Smooth muscle cell of the brain vasculature (primary cell): ENCODE measurements at places on chromosomes 1 and 21.
A peak's percentile ranks its signal among the peaks of the same experiment; 100 is the strongest.

- DNase-seq = no peak
Measured at GRCh38 chr1:88043834-88044233, 640.2 kb upstream of the PKN2 start.

GRCh38 chr1:156773607-156774006 lies 6.3 kb downstream of the PRCC start:
- no peak for DNase-seq

DNA sequence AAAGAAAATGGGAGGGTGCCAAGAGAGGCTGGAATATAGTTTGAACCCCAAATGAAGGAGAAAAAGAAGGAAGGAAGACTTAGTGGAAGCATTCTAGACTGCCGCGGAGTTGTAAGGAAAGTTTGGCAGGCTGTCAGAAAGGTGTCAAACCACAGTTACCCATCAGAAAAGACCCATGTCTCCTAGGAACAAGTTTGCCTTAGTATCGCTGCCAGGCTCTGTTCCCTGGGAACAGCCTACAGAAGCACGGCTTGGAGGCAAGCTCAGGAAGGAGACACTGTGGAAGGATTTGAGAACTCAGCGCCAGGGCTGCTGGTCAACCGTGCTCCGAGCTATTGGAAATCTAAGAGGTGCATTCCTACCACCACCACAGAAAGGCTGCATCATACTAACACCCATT lies 197.4 kb downstream of the RRAGC start:
- DNase-seq = no peak

DNA sequence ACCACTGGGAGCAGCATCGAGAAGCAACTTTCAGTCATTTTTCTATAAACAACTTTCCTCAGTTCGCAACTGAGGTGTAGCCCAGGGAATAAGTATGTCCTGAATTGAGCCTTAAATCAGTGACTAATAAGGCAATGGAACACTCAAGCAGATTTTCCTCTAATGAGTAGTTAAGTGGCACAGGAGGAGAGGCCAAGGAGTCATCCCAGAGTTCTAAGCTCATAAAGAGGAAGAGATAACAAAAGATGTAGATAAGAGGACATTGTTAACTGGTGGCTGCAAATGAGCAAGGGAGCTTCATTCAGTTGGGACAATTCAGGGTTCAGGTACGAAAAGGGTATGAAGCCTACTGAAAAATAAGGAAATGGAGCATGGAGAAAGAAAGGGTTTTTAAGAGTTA lies 64.5 kb downstream of the LRRC40 start:
- no peak for DNase-seq

GRCh38 chr1:31675161-31675560 lies 28.7 kb downstream of the COL16A1 start:
- no peak for DNase-seq

DNA sequence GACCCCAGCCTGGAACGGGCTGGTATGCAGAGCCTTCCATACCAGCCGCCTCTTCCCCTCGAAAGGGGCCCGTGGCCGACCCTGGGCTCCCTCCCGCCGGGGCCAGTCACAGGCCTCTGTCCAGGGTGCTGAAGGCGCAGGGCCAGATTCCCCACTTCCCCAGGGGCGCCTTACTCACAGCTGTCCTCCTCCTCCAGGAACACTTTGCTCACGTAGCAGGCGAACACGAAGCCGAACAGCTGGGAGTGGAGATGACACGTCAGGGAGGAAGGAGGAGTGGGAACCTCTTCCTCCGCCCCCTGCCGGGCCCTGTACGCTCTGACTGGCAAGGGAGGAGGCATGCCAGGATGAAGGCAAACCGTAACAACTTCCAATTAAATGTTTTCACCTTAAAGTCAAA lies 57.3 kb downstream of the NKAIN1 start:
- peak; percentile 63 for DNase-seq

- DNase-seq = no peak
Measured at GRCh38 chr21:36790616-36791015, 91.7 kb downstream of the SIM2 start.

GRCh38 chr21:44006017-44006619 lies 6.0 kb upstream of the TRAPPC10 start:
- no peak for DNase-seq

GRCh38 chr21:41319273-41319672 lies 2.7 kb downstream of the FAM3B start:
- DNase-seq = no peak

GRCh38 chr1:77889671-77890070 lies 1.2 kb downstream of the NEXN start:
- DNase-seq = no peak

DNA sequence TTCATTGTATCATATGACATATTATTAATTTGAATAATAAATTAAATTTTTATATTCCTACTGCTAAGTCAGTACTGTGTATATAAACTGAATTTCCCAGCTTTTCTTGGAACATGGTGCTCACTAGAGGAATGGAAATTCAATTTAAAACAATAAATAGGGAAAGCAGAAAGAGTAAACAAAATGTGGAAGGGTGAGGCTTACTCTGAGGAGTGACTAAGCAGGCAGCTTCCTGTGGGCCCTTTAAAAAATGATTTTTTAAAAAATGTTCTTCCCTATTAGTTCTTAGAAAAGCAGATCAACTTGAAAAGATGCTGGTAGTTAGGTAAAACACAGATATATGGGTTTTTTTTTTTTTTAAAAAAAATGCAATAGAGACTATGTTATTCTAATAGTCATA lies 49.5 kb upstream of the S1PR1 start:
- DNase-seq = no peak
